Fibroblast of the aortic adventitia (primary cell): ENCODE measurements at places on chromosomes 16 and 17. TPM values are rescaled to one million over a fixed set of nuclear protein-coding genes. Genes with fewer than 3 reads are reported as not detected.

The CISD3 gene
- total RNA-seq, result 3.4 and 6.5 TPM in 2 replicates

The PSMC3IP gene
- 0.49 and 18.3 TPM in 2 replicates for total RNA-seq

The FOXF1 gene
- 1.6 and 3.0 TPM in 2 replicates for total RNA-seq

The HMOX2 gene
- 24.8 and 30.5 TPM in 2 replicates for total RNA-seq

The VAT1L gene
- 4.6 and 12.2 TPM in 2 replicates for total RNA-seq

The FDXR gene
- total RNA-seq, result 14.7 and 113 TPM in 2 replicates

GRCh38 chr17:67617304-67617899, 100.3 kb upstream of the NOL11 start:
- no peak for DNase-seq

DNA sequence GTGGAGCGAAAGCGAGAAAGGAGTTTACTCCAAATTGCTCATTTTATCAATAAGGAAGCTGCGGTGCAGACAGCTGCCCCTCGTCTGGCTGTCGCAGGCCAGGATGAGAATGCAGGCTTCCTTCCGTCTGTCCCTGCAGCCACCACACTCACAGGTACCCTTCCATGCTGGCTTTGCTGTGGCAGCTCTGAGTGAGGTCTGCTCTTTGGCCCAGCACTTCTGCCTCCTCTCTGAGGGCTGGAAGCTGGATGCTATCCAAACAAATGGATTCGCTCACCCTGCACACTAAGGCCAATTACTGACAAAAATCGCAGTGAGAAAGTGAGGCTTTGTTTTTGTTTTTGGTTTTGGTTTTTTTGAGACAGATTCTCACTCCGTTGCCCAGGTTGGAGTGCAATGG, 7.0 kb downstream of the ARMC7 start:
- peak; percentile 37 for DNase-seq

GRCh38 chr16:29989111-29989858, 6.1 kb downstream of the HIRIP3 start:
- no peak for DNase-seq

- DNase-seq, result no peak
These were observed 174.8 kb downstream of the C16orf78 start for GRCh38 chr16:49548325-49548970.

- DNase-seq, result no peak
These were observed 10.8 kb upstream of the TAOK1 start for GRCh38 chr17:29379084-29379991.

- peak; percentile 18 for DNase-seq
These were observed 5.4 kb upstream of the CHRNE start for GRCh38 chr17:4908301-4908700.

GRCh38 chr17:65457635-65458257, 103.7 kb downstream of the AXIN2 start:
- DNase-seq, result no peak

- DNase-seq, result no peak
These were observed 178.1 kb upstream of the CCL2 start for GRCh38 chr17:34076743-34077631.

DNA sequence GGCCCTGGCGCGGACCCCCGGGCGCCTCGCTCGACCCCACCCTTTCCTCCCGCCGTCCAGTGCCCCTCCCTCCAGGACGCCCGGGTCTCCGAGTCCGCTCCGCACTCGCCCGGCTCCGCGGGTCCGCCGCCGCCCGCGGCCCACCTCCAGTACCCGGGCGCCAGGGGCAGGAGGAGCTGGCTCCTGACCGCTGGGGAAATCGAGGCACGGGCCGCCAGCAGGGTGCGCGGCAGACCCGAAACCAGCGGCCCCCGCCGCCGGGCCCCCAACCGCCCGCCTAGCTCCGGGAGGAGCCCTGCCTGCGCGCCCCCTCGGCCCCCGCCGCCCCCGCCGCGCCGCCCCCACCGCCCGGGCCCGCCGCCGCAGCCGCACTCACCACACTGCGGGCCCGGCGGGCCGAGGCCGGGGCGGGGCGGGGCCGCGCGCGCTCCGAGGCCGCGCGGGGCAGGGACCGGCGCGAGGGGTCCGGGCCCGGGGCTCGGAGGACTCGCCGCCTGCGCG, 333 bp downstream of the MAFG start:
- no peak for DNase-seq

GRCh38 chr16:88698646-88699045, 7.6 kb downstream of the RNF166 start:
- no peak for DNase-seq

- no peak for DNase-seq
These were observed 14.3 kb downstream of the PIEZO1 start for GRCh38 chr16:88770461-88771293.

- peak; percentile 23 for DNase-seq
These were observed 22.1 kb upstream of the STH start for GRCh38 chr17:45976755-45977505.
